ENCODE measurements at places on chromosomes 3 and 15.

DNA sequence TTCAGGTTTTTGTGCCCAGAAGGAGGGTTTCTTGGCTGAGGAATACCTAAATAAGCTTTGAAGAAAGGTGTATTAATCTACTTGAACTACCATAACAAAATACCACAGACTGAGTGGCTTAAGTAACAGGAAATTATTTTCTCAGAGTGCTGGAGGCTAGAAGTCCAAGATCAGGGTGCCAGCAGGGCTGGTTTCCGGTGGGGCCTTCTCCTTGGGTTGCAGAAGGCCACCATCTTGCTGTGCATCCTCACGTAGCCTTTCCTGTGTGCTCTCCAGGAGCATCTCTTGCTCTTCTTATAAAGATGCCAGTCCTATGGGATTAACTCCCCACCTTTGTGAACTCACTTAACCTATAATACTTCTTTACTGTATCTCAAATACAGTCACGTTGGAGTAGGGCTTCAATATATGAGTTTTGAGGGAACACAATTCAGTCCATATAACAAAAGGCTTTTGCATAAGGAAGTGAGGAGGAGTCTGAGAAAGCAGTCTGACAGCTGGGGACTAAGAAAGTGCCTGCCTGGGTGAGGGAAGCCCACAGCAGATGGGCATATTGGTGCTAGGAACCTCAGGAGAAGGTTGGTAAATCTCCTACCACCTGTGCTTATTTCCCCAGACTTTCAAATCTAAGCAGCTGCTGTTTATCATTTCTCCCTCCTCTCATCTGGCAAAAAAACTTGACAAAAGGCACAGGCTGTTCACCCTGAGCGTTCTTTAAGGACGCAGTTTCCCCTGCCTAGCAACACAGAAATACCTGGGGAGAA, 89.6 kb upstream of the CBLB start:
- no peak for DNase-seq

GRCh38 chr3:58062472-58062871, 54.2 kb downstream of the FLNB start:
- DNase-seq = no peak

DNA sequence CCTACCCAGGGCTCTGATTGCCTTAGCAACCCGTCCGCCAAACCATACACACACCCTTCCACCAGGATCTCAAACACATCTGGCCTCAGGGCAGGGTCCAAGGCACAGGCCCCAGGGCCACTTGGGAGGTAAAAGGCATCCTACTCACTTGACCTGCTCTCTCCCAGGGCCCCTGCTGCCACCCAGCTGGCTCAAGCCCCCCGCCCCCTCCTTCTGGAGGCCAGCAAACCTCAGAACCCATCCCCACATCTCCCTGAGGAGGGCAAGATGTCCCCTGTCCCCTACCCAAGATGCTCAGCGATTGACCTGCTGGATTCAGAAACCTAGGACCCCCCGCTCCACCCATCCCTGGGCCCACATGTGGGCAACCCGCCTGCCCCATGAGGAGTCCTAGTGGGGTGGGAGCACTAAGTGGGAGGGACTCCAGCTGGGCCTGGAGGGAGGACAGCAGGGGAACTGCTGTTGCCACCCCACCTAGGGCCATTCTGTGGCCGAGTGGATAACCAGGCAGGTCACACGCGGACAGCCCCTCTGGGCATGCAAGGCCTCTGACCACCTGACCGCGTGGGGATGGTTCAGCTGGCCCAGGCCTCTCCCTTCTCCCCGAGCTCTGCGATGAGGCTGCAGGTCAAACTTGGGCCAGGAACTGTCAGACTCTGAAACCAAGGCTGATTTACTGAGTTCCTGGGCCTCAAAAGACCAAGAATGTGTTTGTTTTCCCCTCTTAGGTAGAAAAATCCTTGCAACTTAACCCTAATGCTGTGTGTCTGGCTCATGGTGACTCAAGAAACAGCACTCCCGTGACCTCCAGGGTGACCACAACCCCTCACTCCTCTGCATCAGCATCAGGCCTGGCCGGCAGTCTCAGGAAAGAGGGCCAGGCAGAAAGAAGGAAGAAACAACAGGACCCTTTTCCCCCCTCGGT, 4.2 kb downstream of the MFGE8 start:
- no peak for DNase-seq

- no peak for DNase-seq
Observed at GRCh38 chr3:27877061-27878013, 155.2 kb upstream of the EOMES start.

GRCh38 chr15:101481381-101481705, 8.2 kb downstream of the PCSK6 start:
- no peak for DNase-seq

DNA sequence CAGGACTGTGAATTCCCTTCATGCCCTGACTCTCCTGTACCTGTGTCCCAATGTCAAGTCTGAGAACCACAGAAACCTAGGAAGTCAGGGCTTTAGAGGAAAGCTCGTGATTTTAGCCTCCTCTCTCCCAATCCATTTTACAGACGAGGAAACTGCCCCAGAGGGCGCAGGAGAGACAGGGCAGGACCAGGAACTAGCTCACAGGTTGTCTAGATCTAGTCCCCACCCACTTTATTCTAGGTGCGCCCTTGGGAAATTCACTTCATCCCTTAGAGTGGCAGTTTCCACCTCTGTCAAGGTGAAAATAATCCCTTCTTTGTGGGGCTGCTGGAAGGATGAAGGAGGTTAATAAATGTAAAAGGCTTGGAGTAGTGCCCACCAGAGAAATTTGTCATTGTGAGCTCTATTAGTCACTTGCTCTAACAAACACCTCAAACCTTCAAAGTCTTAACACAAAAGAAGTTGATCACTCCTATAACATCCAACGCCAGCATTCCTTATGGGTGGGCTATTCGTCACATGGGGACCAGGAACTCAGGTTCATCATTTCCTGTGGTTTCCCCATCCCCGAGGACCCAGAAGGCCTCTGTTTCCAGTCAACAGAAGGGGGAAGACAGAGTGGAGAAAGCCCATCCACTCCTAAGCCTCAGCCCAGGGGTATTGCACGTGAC, 282.3 kb downstream of the XXYLT1 start:
- DNase-seq = no peak

DNA sequence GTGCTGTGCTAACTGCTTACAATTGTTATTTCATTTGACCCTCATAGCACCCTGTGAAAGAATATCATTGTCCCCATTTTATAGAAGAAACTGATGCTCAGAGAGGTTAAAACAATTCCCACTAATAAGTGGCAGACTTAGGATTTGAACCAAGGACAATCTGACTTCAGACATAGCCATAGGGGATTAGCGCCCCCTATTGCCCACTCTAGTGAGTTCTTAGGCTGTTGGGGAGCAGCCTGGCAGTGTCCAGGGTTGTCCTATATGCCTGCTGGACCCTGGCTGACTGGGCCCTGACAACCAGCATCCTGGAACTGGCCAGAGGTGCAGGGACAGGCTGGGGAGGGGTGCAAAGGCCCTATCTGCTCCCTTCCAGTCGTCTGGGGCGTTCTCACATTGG, 15.4 kb downstream of the DPH3 start:
- no peak for DNase-seq

- no peak for DNase-seq
Observed at GRCh38 chr15:99914723-99915122, 181.5 kb upstream of the LYSMD4 start.
